ENCODE measurements at places on chromosomes 13 and 19.

DNA sequence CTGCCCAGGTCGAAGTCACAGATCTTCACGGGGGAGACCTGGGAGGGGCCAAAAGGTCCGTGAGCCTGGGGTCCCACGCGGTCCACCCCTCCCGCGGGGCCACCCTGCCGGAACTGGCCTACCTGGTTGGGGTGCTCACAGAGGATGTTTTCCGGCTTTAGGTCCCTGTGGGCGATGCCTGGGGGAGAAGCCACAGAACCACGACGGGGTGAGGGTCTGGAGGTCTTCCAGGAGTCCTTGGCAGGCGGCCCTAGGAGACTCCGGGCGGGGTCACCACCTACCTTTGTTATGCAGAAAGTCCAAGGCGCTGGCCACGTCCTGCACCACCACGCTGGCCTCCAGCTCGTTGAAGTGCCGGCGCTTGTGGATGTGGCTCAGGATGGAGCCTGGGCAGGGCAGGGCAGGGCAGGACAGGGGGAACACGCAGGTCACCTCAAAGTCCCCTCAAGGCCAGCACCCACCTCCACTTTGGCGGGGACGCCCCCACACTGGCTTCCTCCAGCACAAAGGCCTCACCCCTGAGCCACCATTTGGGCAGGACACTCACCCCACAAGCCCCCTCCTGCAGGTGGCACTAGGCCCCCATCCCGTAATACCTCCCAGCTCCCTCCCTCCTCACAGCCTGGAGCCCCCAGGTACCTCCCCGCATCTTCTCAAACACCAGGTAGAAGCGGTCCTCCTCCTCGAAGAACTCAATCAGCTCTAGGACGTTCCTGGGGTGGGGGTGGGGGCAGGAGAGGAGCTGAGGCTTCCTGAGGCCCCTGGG is 8.4 kb downstream of the MKNK2 start:
- DNase-seq, result no peak
- no peak overlapping the region for H3K4me3 ChIP-seq
- peaks cover 80% of the 10 kb centered on the region for H3K4me1 ChIP-seq
- H3K27me3 ChIP-seq, result no peaks in the 10 kb centered on the region

DNA sequence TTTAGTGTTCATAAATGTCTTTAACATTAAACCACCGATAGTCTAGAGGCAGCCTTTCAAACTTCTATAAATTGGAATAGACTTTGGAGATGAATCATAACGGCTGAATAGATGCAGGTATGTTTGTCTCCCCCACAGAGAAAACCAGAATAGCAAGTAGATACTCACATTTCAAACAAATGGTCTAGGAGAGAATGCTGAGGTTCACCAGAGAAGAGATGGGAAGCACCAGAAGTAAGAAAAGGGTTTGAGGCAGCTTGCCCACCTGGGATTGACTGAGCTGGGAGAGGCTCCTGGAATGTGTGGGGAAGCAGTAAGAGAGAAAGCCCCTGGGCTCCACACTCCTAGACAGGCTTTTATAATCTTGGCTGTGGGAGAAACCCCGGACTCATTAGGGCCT is 6.4 kb downstream of the IGFL3 start:
- H3K4me3 ChIP-seq, result no peak overlapping the region
- H3K27me3 ChIP-seq, result no peaks in the 10 kb centered on the region
- no peak overlapping the region for H3K27ac ChIP-seq
- no peak for DNase-seq
- H3K4me1 ChIP-seq, result no peaks in the 10 kb centered on the region
- H3K36me3 ChIP-seq, result no peaks in the 10 kb centered on the region

DNA sequence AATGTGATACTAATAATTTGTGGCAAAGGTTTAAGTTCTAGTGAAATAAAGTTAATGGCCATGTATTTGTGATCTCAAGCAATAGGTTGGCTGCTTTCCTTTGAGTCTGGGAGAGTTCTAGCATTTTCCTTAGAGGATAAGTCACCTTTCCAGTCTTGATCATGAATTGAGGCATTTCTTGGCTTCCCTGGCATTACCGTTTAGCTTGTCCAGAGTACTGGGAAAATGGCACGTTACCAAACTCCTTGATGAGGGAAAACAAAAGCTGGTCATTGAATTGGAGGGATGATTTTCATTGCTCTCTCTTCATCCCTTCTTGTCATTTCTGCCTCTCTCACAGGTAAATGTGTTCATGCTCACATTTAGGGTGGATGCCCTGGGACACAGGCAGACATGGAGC is 34.0 kb upstream of the SPRY2 start:
- no peak overlapping the region for H3K27ac ChIP-seq
- H3K4me1 ChIP-seq, result no peaks in the 10 kb centered on the region
- H3K27me3 ChIP-seq, result no peaks in the 10 kb centered on the region
- H3K36me3 ChIP-seq, result no peaks in the 10 kb centered on the region

- peaks cover 8% of the 10 kb centered on the region for H3K27me3 ChIP-seq
- H3K4me1 ChIP-seq, result no peaks in the 10 kb centered on the region
- no peaks in the 10 kb centered on the region for H3K36me3 ChIP-seq
- no peak overlapping the region for H3K4me3 ChIP-seq
- no peak for DNase-seq
Observed at GRCh38 chr13:52911340-52911739, 62.9 kb upstream of the PCDH8 start.

DNA sequence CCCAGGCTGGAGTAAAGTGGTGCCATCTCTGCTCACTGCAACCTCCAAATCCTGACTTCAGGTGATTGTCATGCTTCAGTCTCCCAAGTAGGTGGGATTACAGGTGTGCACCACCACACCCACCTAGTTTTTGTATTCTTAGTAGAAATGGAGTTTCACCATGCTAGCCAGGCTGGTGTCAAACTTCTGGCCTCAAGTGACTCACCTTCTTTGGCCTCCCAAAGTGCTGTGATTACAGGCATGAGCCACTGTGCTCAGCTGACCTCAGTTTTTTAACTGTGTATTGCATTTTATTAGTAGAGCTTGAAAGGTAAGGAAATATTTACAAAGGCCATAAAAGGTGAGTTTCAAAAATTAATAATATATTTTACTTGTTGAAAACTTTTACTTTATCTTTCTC is 2.3 kb downstream of the ZNF726 start:
- H3K36me3 ChIP-seq, result peaks cover 13% of the 10 kb centered on the region
- no peak overlapping the region for H3K27ac ChIP-seq
- no peak for DNase-seq
- no peak overlapping the region for H3K4me3 ChIP-seq
- H3K27me3 ChIP-seq, result no peaks in the 10 kb centered on the region
- no peaks in the 10 kb centered on the region for H3K4me1 ChIP-seq

DNA sequence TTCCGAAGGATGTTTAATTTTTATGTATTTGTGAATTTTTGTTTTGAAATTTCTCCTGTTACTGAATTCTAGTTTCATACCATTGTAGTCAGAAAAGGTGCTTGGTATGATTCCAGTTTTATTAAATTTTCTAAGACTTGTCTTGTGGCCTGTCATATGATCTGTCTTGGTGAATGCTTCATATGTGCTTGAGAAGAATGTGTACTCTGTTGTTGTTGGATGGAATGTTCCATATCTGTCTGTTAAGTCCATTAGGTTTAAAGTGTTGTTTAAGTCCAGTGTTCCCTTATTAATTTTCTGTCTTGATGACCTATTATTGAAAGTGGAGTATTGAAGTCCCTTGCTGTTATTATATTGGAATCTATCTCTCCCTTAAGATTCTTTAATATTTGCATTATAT is 273.9 kb downstream of the ATP8A2 start:
- DNase-seq, result no peak
- no peak overlapping the region for H3K4me3 ChIP-seq
- H3K36me3 ChIP-seq, result no peaks in the 10 kb centered on the region
- no peaks in the 10 kb centered on the region for H3K4me1 ChIP-seq

GRCh38 chr19:14830702-14831101 is 4.3 kb downstream of the OR7A5 start:
- H3K27ac ChIP-seq, result no peak overlapping the region
- no peak for DNase-seq
- H3K27me3 ChIP-seq, result no peaks in the 10 kb centered on the region

DNA sequence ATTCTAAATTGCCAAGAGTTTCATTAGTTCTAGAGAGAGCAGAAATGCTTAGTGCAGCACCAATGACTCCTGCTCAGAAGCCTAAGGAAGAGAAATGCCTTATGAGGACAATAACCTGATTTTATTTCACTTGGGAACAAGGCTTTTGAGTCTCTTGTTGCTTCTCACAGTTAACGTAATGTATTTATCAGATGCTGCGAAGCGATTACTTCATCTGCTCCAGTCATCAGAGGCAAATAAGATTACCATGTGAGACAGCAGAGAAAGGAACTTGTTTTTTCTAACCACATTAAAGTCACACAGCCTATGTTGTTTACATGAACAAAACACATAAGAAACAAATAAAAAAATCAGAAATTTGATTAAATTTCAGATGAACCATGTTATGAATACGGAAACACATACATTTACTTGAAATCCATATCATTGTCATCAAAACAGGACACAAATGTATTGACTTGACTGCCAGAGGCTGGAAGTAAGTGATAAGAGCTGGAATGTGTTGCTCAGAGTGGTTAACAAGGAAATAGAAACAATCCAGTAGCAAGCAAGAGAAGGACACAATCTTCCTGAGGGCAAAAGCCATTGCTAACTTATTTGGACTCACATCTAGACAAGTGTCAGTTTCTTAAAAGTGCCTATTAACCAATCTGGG is 147.3 kb downstream of the LHFPL6 start:
- no peak overlapping the region for H3K27ac ChIP-seq
- H3K27me3 ChIP-seq, result no peaks in the 10 kb centered on the region
- no peak overlapping the region for H3K4me3 ChIP-seq
- DNase-seq, result no peak

DNA sequence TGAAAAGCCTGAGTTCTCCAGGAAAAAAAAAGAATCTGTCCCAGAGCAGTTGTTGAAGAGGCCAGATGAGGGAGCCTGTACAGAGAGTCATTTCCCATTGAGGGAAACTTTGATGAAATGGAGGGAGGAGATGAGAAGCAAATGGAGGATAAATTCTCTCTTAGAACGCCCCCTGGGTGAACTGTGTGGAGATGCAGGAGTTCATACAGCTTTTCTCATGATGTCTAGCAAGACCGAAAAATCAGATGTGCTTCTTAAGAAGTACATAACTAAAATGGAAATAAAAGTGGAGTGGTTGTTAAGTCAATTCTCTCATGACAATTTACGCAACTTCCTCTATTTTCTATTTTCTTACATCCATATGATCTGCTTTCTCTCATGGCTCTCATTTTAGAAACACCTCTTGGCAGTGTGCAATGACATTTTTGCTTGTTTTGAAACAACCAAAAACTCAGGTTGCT is 1263.1 kb downstream of the PCDH9 start:
- H3K27ac ChIP-seq, result no peak overlapping the region
- H3K36me3 ChIP-seq, result no peaks in the 10 kb centered on the region

- no peak overlapping the region for H3K4me3 ChIP-seq
- no peaks in the 10 kb centered on the region for H3K27me3 ChIP-seq
- H3K36me3 ChIP-seq, result peaks cover 28% of the 10 kb centered on the region
Observed at GRCh38 chr13:110363010-110363409, 55.9 kb downstream of the COL4A2 start.

GRCh38 chr13:50410921-50411746 is 395.9 kb downstream of the KCNRG start:
- no peaks in the 10 kb centered on the region for H3K27me3 ChIP-seq
- no peaks in the 10 kb centered on the region for H3K4me1 ChIP-seq
- no peak for DNase-seq
- H3K27ac ChIP-seq, result no peak overlapping the region
- no peak overlapping the region for H3K4me3 ChIP-seq

Measured in tibial nerve (tissue), 4 donors.